ENCODE measurements at places on chromosomes 2 and 18.
A peak's percentile ranks its signal among the peaks of the same experiment; 100 is the strongest.

- no peak for DNase-seq
Observed at GRCh38 chr2:176747928-176748327, 464.7 kb upstream of the HNRNPA3 start.

- DNase-seq, result no peak
Observed at GRCh38 chr2:190432567-190433231, 24.5 kb downstream of the MFSD6 start.

DNA sequence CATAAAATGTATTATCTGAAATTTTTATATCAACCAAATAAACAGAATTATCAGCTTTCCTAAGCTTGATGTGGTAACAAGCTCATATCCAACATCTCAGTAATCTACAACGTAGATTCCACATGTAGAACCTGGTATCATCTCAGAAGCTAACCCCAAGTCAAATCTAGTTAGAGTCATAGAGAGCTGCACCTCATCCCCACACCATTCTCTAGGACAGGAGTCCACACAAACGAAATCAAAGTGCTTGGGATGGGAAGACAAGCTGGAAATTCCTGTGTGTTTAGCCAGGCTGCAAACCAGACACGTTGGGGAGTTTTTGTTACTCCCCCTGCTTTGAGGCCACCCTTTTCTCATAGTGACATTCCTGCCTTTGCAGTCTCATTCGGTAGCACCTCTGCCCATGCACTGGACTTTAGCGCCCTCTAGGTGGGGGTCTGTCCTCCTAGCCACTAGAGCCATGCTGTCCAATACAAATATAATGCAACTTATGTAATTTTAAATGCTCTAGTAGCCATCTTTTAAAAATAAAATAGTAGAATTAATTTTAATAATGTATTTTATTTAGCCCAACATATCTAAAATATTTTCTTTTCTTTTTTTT, 28.1 kb upstream of the SATB2 start:
- DNase-seq, result no peak

GRCh38 chr2:84970868-84971509, at the start of gene KCMF1:
KCMF1 (plus strand) TSS chr2:84971161; CDS start chr2:84971452, 291 bp downstream.
- DNase-seq, result peak; percentile 64

DNA sequence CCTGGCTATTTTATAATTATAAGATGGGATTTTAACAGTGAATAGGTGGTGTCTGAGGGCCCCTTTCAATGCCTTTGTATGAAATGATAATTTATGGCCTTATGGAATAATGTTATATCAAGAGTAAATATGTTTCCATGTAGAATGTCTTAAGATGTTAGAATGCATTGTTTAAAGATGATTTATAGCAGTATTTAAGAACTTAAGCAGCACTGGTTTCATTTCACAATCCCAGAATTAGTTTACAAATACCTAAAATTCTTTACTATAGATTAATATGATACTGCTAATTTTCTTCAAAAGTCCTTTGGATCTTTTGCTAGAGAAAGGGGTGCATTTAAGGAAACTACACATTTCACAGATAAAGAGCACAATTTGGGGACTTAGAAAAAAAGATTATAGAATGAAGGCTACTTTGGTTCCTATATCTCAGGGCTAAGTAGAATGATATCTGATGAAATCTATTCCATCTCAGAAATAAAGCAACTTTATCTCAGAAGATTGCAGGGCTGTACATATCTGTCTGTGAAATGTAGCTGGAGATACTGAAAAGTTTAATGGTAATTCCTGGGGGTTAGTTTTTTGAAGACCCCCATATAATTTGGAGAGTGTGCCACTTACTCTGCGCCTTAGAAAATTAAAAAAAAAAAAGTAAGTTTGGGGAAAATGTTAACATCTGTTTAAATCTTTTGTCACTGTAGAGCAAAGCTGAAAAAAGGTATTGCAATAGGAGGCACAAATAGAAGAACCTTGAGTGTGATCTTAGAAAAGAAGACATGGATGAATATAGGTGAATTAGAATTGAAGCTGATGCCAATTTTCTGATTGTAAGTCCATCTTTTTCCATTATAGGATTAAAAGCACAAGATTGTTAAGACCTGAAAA, 123.4 kb downstream of the GULP1 start:
- DNase-seq, result no peak

GRCh38 chr2:33091541-33092123, 144.9 kb downstream of the LTBP1 start:
- DNase-seq, result no peak

DNA sequence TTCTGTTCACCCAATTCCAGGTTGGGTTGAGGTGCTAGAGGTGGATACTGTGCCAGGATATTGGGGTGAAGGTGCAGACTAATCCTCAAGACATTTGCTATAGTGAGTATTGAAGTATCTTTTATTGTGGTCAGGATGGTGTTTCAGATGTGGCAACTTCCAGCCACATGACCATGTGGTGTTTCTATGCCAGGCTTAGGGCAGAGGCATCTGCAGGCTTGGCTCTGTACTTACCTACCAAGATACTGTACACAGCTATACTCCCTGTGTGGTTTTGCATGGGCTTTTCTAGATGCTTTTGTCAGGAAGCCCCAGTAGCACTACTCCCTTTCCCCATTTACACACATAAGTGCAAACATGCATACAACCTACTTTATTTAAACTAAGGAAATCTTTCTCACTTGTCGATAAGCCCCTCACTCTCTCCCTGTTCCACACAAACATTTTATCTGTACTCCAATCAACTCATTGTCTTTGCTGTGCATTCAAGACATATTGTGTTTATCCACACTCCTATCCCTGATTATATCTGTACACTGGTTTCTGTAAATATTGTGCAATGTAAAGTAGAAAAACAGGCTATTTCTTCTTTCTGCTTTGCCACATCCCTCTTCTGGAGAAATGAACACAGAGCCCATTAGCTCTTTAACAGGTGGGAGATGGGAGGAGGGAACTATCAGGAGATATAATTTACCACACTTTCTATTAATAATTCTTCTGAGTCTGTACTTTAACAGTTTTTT, 12.3 kb downstream of the ARL6IP6 start:
- peak; percentile 67 for DNase-seq

DNA sequence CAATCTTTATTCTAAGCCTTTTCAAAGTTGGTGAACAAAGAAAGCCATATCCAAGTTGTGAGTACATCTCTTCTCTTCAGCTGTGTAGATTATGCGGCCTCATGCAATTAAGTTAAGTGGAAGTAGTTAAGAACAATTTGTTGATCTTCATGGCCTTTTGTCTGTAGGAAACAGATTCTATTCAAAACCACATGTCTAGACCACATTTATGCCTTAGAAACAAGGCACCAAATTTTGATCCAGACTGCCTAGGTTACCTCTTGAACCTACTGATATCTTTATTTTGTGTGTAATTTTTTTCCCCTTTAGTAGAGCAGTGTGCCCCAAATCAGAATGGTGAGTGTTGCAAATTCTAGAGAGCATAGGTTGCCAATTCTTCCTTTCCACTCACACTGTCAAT, 101.6 kb upstream of the CERS6 start:
- DNase-seq, result no peak

DNA sequence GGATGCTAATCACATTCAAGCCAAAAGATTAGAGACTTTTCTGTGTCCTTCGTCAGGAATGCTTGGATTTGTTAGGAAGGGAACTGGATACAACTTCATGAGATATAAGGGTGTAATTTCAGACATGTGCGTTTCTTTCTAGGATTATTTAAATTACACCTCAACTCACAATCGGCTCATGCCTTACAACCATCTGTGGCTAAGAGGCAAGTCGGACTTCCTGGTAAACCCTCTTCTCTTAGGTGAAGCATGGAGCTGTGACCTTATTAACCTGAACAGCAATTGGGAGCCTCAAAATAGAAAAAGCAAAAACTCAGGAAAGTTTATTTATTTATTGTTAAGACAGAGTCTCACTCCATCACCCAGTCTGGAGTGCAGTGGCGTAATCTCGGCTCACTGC, 61.8 kb downstream of the SEMA4F start:
- DNase-seq, result no peak

GRCh38 chr2:159635006-159635789, 18.9 kb upstream of the BAZ2B start:
- DNase-seq, result no peak

DNA sequence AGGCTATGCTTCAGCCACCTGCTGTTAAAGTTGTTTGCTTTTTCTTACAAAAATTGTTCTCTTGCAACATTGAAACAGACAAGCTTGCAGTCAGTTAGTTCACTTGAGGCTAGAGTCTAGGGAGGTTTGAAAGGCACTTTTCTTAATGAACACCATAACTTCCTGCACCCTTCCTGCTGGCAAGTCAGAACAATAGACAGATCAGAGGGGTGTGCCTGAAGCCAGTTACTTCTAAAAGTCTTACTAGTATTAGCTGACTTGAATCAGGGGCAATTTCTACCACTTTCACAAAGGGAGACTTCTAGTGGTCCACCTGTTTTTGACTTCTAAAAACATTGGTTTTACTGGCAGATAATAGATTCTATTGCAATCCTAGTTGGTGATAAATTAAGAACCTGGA, 367.4 kb upstream of the CDH20 start:
- no peak for DNase-seq

DNA sequence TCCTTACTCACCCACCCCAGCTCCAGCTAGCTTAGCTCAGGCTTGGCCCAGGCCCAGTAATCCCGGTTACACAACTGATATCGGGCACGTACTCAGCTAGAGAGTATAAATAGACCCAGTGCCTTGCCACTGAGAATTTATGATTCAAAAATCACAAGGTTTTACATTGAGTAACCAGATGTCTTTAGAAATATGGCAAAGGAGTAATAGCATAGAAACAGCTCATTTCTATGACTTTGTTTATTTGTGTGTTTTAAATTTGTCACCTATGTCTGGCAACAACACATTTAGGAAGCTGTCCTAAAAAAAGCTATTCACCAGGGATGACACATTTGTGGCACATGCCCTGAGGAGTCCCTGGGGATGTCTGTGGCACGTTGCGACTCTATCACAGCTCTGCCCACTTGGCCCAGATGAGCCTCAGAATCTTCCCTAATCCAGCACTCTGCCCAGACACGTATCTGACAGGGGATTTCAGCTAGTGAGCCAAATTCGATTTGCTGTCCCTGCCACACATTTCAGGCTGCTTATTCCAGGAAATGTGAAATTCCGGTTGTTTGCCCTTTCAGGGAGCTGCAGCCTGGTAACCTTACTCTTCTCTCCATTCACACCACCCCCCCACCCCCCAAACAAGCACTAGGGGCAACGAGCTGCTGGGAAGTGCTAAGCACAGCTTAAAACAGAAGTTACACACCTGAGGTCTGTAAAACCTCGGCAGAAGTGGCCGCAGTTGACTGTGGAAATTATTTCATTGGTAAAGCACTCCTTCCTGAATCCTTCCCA, 85.4 kb upstream of the ZCCHC2 start:
- DNase-seq, result no peak

- DNase-seq, result no peak
Observed at GRCh38 chr2:141618457-141618856, 512.4 kb downstream of the LRP1B start.

DNA sequence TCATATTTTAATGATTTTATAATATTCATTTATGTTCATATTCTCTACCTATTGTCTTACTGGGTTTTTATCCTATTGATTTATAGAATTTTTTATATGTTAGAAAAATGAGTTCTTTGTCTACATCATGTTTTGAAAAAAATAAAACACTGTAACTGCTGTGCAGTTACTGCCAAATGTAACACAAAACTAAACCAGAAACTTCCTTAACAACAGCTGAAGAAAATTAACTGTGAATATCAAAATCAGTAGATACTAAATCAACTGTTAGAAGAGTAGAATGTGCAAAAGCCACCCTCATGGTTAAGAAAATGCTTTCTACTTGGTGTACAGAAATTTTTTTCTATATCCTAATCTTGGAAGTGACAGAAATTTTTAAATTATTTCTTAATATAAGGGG, 69.5 kb downstream of the PTRHD1 start:
- DNase-seq, result no peak

DNA sequence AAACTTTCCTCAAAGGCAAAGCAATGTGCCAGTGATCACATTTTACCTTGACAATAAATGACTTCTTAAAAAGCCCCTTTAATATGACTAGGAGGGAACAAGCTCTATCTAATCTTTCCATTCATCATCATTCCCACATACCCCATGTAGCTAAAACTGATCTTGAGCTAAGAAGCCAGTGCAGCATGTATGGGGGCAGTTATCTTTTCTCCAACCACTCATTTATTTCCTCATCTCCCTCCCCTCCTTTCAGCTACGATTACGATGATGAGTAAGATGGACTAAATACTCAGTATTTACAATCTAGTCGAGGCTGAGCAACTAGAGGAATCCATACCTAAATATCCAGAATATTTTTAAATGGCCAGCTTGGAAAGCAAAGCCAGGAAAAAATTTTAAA, 35.5 kb downstream of the PNO1 start:
- no peak for DNase-seq

Data from CD4-positive, alpha-beta T cell treated with Interleukin-15 for 4 hours (primary cell).